ENCODE measurements at places on chromosomes 16 and 17.

- DNase-seq = no peak
Observed at GRCh38 chr16:80260906-80261311, 279.9 kb upstream of the DYNLRB2 start.

GRCh38 chr17:76511668-76512365, 10.6 kb upstream of the RHBDF2 start:
- DNase-seq = no peak

DNA sequence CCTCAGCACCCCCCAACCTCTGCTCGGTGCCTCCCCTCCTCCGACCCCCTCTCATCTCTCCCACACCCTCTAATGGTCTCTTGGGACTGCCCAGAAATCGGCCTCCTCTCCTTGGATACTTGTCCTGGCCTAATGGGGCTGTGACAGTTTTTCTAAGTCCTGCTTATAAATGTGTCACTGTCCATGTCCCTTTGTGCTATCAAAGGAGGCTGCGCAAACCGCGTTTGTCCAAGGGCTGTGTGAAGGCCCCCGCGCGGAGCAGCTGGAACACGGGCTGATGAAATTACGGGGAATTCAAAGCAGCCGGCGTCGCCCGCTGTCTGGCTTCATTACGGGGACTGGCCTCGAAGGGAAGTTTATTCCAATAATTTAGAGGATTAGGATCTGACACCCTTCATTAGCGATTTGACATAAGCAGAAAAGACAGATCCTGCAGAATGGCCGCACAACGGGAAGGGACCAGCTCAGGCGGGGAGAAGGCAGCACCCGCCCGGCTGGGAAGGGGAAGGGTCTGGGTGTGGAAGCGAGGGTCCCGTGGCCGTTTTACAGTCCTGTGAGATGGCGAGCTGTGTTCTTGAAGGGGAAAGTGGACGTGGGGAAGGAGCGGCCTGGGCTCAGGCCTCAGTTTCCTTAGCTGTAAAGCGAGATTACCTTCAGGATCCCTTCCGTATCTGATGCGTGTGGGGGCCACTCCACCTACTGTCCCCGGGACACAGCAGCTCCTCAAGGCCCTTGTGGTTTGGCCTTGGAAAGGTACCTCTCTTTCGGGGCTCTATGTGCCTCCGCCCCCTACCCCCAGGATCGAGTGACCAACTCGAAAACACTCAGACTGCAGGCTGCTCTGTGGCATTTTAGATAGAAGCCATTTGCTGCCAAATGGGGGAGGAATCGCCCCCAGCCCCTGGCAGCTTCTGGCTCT, 1.6 kb upstream of the WFIKKN2 start:
- DNase-seq = no peak

DNA sequence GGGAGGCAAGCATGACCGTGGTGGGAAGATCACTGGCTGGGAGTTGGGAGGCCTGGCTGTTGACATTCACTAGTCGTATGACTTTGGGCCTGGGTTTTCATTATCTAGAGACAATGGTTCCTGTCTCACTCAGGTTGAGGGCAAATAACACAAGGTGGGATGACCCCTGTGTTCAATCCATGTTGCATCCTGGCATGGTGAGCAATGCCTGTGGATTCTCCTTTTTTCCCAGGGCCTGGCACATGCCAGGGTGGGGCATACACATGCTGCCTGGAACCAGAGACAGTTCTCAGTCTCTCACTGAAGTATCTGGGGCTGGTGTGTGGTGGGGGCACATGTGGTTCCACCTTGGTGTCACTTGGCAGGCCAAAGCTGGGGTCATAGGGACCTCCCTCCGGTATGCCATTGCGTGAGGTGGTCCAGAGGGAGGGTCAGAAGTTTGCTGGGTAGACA, 5.4 kb downstream of the THRA start:
- DNase-seq = no peak

DNA sequence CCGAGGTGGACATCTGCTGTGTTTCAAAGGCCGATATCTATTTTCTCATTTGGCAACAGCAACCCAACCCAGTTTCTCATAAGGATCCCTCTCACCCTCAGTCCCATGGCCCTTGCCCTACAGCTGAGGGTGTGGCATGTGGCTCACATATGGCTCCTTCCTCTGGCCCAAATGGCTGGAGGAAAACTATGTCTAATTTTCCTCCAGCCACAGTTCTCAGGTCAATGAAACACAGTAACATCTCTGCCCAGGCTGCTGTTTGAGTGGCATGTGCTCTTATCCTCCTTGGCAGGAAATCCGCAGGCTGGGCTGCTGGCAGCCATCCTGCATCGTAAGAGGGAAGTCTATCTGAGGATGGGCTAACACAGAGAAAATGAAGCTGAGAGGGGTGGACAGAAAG, 24.1 kb downstream of the SERPINF1 start:
- DNase-seq = no peak

- DNase-seq = no peak
Observed at GRCh38 chr16:10601444-10602408, 21.3 kb upstream of the EMP2 start.

DNA sequence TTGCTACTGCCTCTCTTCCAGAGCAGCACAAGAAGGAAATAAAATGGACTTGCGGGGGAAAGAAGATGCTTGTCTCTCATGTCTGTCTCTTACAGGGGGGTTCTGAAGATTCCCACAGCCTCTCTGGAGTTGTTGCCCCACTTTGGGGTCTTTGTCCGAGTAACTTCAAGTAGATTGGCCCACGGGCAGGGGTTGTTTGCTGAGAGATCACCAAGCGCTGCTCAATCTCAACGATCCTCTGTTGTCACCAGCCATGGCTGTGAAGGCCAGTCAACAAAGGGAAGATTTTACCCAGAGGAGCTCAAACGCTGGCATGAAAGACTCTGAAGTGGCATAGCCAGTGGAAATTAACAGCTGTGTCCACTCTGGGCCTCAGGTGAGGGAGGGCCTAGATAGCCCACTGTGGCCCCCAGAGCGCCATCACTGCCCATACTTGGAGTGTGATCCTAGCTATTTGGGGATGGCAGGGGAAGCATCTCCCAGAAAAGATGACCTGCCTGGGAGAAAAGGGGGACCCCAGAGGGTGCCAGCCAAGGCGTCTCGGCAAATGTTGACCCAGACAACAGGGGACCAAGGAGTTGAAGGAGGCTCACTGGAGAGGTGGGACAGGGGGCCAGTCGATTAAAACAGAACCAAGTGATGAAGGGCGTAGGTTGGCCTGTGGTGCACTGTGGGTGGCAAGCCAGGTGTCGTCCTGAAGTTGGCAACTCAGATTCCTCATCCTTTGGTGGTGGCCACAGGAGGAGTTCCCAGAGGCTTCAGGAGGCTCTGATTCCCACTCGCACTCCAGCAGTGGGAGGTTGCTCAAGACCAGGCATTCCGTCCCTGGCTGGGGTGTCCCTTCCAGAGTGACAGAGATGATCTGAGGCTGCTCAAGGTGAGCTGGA, 28.0 kb downstream of the SLC13A5 start:
- DNase-seq = no peak

DNA sequence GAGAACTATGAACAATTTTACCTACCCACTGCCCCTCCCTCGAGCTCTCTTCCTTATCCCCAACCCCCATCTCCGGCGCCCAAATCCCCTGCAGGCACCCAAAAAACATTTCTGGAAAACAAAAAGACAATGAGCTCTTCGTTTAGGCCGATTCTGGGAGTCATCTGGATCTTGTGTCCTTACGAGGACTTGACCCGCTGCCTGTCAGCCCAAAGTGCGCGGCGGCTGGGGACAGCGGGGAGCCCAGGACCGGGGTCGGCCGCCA, 524 bp downstream of the STRADA start:
- DNase-seq = no peak

GRCh38 chr16:61362585-61362984, 673.7 kb downstream of the CDH8 start:
- DNase-seq = no peak

- peak; percentile 6 for DNase-seq
Observed at GRCh38 chr17:28871056-28871579, 16.3 kb downstream of the ERAL1 start.

DNA sequence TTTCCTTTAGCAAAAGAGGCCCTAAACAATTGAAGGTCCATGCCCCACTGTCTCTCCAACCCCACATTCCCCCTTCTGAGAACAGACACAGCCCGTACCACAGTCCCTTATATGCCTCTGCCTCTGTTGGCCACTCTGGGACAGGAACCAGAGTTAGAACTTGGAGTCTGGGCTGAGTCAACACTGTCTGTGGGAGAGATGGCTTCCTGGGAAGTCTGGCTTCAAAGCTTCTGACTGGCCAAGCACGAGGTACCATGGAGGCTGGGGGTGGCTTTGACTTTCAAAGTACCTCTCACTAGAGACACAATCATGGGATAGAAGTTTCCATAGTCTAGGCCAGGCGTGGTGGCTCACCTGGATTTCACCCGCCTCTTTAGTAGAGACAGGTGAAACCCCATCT, 14.9 kb upstream of the SPOP start:
- DNase-seq = no peak

- DNase-seq = peak; percentile 90
Observed at GRCh38 chr17:78359997-78360370, at the start of gene SOCS3. TSS of gene SOCS3 (minus strand) at chr17:78360077. CDS start at chr17:78359095, 982 bp downstream.

GRCh38 chr17:36932694-36933511, 4.4 kb upstream of the LHX1 start:
- no peak for DNase-seq

GRCh38 chr17:71632328-71632727, 488.5 kb upstream of the SOX9 start:
- no peak for DNase-seq

- DNase-seq = no peak
Observed at GRCh38 chr17:6536053-6536452, 20.3 kb downstream of the PITPNM3 start.

DNA sequence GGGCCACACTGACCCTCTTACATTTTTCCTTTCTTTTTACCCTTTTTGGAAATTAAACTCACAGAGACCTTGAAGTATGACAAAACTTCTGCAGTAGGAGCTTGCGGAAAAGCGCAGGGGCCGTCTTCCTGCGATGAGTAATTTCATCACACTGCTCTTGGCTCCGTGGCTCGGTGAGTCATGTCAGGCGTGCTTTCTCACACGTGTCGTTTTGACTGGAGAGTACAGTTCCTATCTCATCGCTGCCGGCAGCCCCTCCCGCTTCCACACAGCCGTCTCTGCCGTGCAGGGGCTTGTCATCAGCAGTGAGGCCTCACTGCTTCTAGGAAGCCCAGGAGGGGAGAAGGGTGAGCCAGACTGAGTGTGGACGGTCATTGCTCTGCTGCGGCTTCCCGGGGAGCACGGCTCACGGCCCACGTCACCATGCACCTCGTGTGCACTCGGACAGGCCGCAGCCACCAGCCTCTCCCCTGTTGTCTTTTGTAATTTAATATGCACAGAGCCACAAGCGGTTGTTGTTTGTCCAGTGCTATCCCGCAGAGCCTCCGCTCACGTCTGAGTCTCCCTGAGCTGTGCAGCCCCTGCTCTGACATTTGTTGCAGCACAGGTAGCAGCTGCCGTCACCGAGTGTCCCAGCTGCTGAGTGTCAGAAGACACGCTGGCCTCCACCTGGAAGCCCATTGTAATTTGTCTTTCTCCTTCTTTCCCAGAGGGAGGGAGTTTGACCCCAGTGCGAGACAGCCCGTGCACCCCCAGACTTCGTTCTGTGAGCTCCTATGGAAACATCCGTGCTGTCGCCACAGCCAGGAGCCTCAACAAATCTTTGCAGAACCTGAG, 99.4 kb upstream of the CHMP6 start:
- peak; percentile 63 for DNase-seq

GRCh38 chr17:21131137-21131536, 4.4 kb downstream of the DHRS7B start:
- DNase-seq = no peak

DNA sequence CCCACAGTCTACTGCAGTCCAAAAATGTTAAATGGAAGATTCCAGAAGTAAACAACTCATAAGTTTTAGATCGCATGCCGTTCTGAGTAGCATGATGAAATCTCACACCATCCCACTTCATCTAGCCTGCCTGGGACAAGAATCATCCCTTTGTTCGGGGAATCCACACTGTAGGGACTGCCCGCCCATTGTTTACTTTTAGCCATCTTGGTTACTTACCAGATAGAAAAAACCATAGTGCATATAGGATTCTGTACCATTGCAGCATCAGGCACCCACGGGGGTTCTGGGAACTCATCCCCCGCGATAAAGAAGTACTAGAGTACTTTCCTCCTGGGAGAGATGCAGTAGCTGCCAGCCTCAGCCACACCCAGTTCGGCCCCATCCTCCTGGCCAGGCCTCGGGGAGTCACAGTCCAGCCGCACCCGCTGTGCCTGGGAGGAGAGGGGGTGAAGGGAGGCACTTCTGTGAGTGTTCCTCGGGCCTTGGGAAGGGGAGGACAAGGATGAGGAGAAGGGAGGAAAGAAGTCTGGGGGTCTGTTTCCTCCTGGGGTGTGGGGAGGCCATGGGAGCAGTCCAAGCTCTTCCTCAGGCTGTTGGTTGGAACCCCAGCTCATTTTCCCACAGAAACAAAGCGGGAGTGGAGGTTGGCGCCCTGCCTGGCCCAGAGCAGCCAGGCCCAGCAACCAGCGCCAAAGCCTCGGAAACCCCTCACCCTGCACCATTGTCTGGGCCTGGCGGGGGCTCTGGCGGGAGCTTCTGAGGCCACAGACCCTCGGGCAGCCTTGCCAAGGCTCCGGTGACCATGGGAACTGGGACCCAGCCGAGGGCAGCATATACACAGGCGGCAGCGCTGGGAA, 8.9 kb downstream of the TRIM47 start:
- no peak for DNase-seq

DNA sequence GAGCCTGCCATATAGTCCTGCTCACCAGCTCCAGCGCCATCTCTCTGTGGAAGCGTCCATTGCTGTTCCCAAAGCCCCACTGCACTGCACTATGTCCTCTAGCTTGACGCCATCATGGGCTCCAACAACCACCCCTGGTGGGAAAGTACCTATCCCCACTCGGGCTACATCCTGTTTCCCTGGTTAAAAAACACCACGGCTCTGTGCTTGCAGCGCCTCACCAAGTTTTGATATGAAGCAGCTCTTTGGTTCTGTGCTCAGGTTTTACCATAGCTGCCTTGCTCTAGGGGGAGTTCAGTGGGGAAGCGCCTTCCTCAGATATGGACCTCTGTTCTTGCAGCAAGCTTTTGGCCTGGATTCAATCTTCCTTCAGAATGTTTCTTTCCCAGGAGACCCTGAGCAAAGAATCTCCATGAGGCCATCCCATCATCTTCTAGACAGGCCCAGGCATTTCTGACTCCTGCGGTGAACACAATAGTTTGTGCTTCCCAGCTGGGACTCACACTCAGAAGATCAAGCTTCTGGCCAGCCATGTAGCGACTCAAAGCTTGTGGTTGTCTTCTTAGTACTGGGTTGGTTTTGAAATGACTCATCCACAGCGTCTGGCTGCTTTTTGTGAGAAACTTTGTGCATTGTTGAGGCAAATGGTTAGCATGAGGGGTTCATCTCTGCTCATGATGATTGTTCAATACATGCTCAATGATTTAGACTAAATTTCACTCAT, 39.5 kb downstream of the DYNLRB2 start:
- DNase-seq = no peak

- DNase-seq = no peak
Observed at GRCh38 chr17:17511881-17512858, 16.0 kb upstream of the RASD1 start.

- DNase-seq = no peak
Observed at GRCh38 chr17:59627770-59628171, 8.1 kb downstream of the CLTC start.

GRCh38 chr17:69047368-69048263, 13.1 kb downstream of the ABCA9 start:
- DNase-seq = no peak

- no peak for DNase-seq
Observed at GRCh38 chr17:60110586-60110985, 31.9 kb upstream of the HEATR6 start.

- no peak for DNase-seq
Observed at GRCh38 chr17:77691216-77692085, 267.1 kb upstream of the TNRC6C start.
